ENCODE measurements at places on chromosomes 12 and 14.

DNA sequence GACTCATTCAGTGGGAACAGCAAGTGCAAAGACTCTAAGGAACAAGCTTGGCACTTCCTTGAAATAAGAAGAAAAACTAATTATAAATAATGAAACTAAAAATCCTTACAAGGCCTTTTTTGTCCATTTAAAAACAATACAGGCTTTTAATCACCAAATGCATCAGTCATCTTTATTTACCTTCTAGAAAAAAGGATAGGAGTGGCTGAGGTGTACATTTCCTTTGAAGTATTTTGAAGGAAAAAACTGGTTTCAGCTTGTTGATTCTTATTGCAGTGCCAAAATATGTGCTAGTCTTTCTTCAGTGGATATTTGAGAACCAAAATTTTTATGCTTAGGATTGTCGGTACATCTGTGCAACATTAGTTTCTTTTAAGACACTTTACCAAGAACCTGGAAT, 29.8 kb downstream of the MED21 start:
- DNase-seq: no peak

- no peak for DNase-seq
Observed at GRCh38 chr12:116146386-116146785, 131.1 kb downstream of the MED13L start.

- DNase-seq: no peak
Observed at GRCh38 chr12:34591966-34592365, 569.7 kb downstream of the ALG10 start.

GRCh38 chr14:104421401-104421821, 158.2 kb upstream of the C14orf180 start:
- DNase-seq: no peak

Measured in AG09319 (cell line).